ENCODE measurements at places on chromosomes 3 and 15.
A peak's percentile ranks its signal among the peaks of the same experiment; 100 is the strongest.

DNA sequence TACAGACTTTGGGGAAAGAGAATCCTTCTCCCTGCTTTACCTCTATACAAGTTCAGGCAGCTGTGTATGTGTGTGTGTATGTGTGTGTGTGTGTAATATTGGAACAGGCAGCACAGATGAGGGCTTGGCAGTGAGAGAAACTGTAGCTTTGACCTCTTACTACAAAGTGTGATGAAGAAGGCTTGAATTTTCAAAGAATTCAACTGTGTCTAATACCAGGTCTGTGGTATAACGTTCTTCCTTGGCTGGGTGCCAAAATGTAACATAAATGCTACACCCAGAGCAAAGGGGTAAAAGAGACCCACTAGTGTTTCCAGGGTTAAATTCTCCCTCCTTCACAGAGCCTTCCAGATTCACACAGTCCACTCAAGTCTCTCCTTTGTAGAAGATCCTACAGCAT, 51.1 kb downstream of the CHST2 start:
- DNase-seq, result no peak

DNA sequence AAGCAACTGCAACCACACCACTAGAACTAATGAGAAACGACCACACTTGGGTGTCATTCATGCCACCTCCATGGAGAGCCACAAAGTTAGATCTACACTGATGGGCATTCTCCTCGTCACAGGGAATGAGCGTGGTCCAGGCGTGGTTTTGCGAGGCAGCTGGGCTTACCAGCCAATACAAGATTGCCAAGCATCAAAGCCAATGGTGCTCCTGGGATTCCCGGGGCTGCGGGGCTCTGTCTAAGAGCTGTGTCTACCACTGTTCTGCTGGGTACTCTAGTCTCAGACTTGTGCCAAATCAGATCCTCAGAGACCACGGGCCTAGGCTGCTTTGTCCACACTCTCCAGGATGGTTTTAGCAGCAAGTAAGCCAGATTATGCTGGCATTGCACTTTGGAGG, 43.8 kb downstream of the RAB6B start:
- no peak for DNase-seq

DNA sequence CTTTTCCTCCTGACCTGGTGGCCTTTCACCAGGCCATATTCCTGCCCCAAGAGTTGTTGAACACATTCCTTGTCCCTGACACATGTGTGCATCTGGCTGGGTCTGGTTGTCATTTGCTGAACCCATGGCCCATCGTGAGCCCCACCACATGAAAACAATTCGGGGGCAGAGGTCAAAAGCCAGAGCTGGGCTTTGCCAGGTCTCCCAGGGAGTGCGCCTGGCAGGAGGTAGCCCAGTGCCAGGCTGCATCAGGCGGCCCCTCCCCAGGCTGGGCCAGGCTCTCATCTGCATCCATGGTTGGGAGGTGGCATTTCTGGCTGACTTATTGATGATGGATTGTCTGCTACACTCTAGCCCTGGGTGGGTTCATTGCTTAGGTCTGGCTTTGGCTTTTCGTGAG, 30.9 kb downstream of the SPSB4 start:
- DNase-seq, result no peak

DNA sequence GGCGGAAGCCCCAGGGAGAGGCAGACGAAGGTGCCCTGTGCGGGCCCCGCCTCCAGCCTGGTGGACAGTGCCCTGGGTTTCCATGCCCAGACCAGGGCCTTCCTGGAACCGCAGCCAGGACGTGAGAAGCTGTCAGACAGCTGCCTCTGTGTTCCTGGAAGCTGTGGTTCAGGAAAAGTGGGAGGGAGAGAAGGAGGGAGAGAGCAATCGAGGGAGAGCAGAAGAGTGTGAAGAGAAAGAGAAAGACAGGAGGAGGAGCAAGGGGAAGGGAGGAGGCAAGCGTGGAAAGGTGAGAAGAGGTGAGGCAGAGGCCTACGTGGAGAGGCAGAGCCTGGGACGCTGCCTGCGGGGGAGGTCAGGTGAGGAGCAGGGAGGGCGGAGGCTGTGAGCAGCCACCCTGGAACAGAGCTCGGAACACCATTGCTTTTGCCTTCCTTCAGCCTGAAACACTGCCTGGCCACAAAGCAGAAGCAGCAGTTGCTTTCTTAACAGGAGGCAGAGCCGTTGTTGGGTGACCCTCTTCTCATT, 18.6 kb downstream of the ZDHHC19 start:
- DNase-seq, result no peak

GRCh38 chr3:144677103-144677502, 705.5 kb downstream of the DIPK2A start:
- no peak for DNase-seq

- DNase-seq, result no peak
Observed at GRCh38 chr3:80592792-80593191, 825.0 kb upstream of the ROBO1 start.

- DNase-seq, result no peak
Observed at GRCh38 chr3:147130461-147130860, 275.9 kb downstream of the ZIC4 start.

DNA sequence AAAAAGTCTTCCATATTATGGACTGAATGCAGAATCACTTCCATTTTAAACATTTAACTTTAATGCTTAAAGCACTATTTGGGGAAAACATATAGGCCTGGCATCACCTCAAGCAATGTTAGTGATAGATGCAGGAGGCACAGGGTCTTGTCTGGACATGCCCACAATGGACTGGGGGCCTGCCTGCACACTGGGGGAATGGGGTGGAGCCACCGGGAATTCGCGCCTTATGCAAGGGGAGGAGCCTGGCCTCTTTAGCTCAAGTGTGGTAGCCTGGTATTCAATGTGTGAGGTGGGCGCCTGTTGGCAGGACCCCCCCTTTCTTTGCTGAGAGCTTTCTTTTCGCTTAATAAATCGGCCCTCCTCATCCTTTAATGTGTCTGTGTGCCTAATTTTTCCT, 29.9 kb downstream of the ACKR4 start:
- DNase-seq, result no peak

GRCh38 chr3:101809178-101810021, 30.4 kb downstream of the NXPE3 start:
- DNase-seq, result no peak

DNA sequence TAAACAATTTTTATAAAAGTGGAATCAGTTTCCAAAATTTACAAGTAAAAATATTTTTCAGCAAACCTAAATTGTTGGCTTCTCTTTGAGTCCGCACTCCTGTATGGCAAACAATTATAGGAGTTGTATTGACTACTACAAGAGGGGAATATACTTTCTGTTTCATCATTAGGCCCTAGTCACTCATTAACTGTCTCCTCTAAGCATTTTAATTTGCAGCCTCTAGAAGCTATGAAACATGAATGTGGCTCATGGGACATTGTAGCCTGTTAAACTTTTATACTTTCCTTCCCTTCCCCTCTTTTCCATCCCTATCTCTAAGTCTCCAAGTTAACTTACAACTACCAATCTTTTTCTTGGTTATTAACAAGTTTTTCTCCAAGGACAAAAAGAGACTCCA, 58.9 kb upstream of the CBLB start:
- DNase-seq, result no peak

- no peak for DNase-seq
Observed at GRCh38 chr3:35322070-35322469, 317.3 kb upstream of the ARPP21 start.

DNA sequence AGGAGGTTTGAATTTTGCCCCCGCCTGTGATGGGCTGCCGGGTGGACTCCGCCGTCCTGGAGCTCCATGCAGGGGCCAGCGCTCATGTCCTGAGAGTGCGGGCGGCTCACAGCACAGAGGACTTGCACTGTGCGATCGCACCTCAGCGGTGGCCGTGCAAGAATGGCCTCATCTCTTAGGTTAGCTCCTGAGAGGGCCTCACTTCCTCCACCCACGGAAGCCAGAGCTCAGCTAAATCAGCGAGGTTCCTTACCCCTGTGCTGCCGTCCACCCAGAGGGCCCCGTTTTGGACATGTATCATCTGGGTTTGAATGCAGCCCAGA, 72.0 kb upstream of the PCSK6 start:
- DNase-seq, result no peak

GRCh38 chr3:152524198-152525140, 255.7 kb downstream of the MBNL1 start:
- DNase-seq, result peak; percentile 9

DNA sequence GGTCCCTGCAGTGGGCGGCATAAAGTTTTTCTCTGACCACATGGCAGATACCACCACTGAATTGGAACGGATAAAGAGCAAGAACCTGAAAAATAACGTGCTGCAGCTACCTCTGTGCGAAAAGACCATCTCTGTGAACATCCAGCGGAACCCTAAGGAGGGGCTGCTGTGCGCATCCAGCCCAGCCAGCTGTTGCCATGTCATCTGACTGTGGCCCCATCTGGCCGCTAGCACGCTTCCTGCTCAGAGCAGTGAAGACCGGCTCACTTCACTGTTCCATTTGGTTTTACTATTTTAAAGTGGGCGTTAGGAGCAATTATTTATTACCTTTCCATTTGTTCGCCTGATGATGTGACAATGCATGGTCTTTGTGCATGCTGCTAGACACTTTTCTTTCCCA, 62.0 kb downstream of the SNRK start:
- no peak for DNase-seq

DNA sequence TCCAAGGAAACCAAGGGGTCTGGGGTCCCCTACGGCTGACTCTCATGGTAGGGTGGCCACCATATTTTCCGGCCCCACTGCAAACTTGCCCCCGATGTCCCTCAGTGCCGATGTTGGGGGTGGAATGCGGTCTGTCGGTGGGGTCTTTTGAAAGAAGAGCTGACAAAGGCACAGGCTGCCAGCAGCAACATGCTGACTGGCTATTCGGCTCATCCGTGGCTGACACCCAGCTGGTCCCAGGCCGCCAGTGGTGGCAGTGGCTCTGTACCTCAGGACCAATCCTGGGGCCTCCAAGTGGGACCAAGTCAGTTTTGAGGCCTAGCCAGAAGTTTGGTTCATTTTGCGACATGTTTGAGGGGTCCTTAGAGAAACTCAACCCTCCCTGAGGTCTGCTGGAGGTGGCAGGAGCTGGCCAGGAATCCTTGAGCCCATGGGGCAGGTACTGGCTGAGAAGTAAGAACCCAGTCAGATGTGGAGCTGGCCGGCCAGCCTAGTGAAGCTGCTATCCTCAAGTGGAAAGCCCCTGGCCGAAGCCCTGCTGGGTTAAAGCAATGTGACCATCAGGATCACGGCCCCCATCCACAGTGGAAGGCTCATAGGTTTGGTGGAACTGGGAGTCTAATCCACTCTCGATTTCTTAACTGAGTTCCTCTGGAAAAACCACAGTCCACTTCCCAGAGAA, 17.8 kb downstream of the BMF start:
- DNase-seq, result no peak

GRCh38 chr3:84836961-84837360, 121.8 kb upstream of the CADM2 start:
- DNase-seq, result no peak

DNA sequence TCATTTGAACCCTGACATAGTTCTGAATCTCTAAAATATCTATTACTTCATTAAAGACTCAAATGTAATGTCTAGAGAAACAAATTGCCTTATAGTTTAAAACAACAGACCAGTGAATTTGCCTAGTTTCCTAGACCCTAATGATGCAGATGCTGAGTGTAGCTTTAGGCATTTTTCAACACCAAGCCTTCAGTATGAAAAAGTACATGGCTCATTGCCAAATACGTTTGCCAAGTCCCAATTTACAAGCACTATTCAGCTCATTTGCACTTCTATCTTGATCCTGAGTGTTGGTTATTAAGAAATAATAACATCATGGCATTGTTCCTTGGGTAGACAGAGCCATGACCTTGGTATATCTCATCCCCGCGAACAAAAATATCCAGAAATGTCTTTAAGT, 46.8 kb downstream of the EOMES start:
- DNase-seq, result no peak

DNA sequence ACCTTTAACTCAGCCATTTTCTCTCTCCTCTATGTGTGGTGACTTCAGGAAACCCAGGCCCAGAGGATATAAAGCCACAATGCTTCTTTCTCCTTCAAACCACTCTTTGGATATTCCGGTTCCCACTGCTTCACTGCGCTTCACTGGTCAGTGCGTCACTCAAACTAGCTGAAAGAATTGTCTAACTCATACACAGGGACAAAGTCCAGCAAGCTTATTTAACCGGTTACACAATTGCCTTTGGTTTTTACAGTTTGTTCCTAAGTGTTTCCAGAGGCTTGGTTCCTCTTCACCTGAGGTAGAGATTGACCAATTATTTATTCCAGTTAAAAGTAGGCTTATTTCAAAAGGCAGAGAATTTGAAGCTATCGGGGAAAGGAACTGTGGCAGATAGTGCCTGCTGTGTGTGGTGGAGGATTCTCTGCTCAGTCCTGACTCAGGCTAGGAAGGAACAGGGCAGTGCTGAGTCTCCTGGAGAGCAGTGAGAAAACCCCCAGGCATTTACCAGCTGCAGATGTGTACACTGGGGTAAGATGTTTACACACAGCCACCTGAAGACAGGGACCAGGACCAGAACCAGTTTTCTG, at the start of gene HGD:
HGD (minus strand) TSS at position 145 of the 587 bp plus-strand sequence; CDS start at position 17, 128 bp downstream.
- DNase-seq, result no peak

- DNase-seq, result no peak
Observed at GRCh38 chr3:50355829-50356552, 3.3 kb downstream of the TMEM115 start.

DNA sequence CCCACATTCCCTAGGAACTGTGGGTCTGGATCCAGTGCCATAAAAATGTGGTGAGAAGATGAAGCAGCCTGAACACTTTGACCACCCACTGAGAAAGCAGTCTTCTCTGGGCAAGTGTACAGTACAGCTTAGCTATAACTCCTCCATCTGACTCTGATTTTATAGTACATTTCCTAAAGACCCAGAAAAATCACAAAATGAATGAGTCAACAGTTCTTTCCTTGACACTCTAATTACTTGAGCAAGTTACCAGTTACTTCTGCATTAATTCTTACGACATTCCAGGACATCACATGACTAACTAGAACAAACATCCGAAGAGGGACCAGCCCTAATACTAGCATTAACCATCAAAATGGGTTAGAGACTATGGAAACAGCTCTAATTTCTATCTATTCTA, 148.1 kb upstream of the PEX5L start:
- no peak for DNase-seq

GRCh38 chr15:68054628-68055223, 611 bp downstream of the PIAS1 start:
- DNase-seq, result peak; percentile 2
